ENCODE measurements at places on chromosomes 3 and 15. TPM values are rescaled to one million over a fixed set of nuclear protein-coding genes. Genes with fewer than 3 reads are reported as not detected.

Gene CCDC9B
- total RNA-seq: 5.3 TPM

Gene THBS1
- total RNA-seq: 114 TPM

Gene SPESP1
- 0.58 TPM for total RNA-seq

Gene NEK11
- total RNA-seq: 6.3 TPM

Gene GJD2
- total RNA-seq: not detected

Gene P2RY14
- total RNA-seq: not detected

Measured in myometrial cell (primary cell).